ENCODE measurements at places on chromosomes 1 and 21. TPM values are rescaled to one million over a fixed set of nuclear protein-coding genes. Genes with fewer than 3 reads are reported as not detected.

RGS5 gene
- 581 TPM for total RNA-seq

GRCh38 chr21:19048098-19048672, 644.6 kb upstream of the TMPRSS15 start:
- H3K27me3 ChIP-seq = no peaks in the 10 kb centered on the region
- no peak overlapping the region for H3K27ac ChIP-seq
- no peaks in the 10 kb centered on the region for H3K36me3 ChIP-seq
- H3K4me3 ChIP-seq = no peak overlapping the region
- H3K4me1 ChIP-seq = no peaks in the 10 kb centered on the region
- DNase-seq = no peak

- DNase-seq = peak; percentile 74
- H3K4me1 ChIP-seq = no peaks in the 10 kb centered on the region
- H3K4me3 ChIP-seq = no peak overlapping the region
- peaks cover 20% of the 10 kb centered on the region for H3K36me3 ChIP-seq
- peak overlapping the region; percentile 59 for H3K27ac ChIP-seq
- peaks cover 3% of the 10 kb centered on the region for H3K27me3 ChIP-seq
These were observed 11.6 kb downstream of the PEF1 start for GRCh38 chr1:31633117-31633516.

GRCh38 chr1:203065986-203066385, 19.8 kb downstream of the MYOG start:
- H3K27ac ChIP-seq = no peak overlapping the region
- DNase-seq = no peak
- H3K4me3 ChIP-seq = no peak overlapping the region
- H3K27me3 ChIP-seq = peaks cover 7% of the 10 kb centered on the region

GRCh38 chr1:108828074-108828961, 28.6 kb downstream of the AKNAD1 start:
- H3K27me3 ChIP-seq = peaks cover 4% of the 10 kb centered on the region
- no peak overlapping the region for H3K27ac ChIP-seq
- peak; percentile 78 for DNase-seq

Measured in endothelial cell (in vitro differentiated cells).